ENCODE measurements at places on chromosomes 2 and 18. TPM values are rescaled to one million over a fixed set of nuclear protein-coding genes. Genes with fewer than 3 reads are reported as not detected.

Gene SYT4
- not detected for total RNA-seq

Gene HOXD10
- not detected for total RNA-seq

Gene PDE1A
- total RNA-seq: 0.13 TPM

Gene TLX2
- total RNA-seq: not detected

Gene MC2R
- total RNA-seq: not detected

Gene SCN3A
- not detected for total RNA-seq

Gene HAAO
- total RNA-seq: not detected

Gene IGFBP2
- total RNA-seq: 41.1 TPM

Gene RFX8
- not detected for total RNA-seq

Measured in bronchial epithelial cell (primary cell).